Activated CD4-positive, alpha-beta T cell treated with anti-CD3 and anti-CD28 coated beads, Interleukin-2, amount 50 U/mL, for 4 hours (primary cell): ENCODE measurements at places on chromosomes 2 and 18.

- no peak for DNase-seq
Observed at GRCh38 chr2:235580426-235581157, 86.7 kb downstream of the AGAP1 start.

DNA sequence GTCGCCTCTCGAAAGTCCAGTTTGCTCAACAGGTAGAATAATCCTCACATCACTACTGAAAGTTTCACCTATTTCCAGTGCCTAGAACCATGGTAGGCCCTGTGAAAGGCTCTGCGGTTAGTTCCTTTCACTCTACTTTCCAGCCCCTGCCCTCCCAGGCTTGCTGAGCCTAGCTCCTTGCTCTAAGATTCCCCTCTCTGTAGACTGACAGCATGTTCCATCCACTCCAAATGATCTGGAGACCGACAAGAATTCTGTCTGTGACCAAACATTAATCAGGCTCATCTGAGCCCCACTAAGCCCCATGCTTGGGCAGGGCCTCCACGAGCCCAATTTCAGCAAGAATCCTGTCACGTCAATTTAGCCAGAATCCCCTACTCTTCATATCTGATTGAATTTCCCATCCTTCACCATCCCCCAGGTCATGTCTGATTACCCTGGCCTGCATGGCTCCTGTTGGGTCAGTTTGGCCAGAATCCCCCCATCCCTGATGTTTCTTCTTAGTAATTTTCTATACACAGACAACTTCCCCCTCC, 307.0 kb downstream of the ALK start:
- no peak for DNase-seq

- DNase-seq = no peak
Observed at GRCh38 chr2:78147466-78147865, 625.3 kb upstream of the LRRTM4 start.

GRCh38 chr2:161316701-161317100, 8.5 kb downstream of the PSMD14 start:
- DNase-seq = no peak

GRCh38 chr18:11245879-11246278, 96.5 kb upstream of the PIEZO2 start:
- no peak for DNase-seq

DNA sequence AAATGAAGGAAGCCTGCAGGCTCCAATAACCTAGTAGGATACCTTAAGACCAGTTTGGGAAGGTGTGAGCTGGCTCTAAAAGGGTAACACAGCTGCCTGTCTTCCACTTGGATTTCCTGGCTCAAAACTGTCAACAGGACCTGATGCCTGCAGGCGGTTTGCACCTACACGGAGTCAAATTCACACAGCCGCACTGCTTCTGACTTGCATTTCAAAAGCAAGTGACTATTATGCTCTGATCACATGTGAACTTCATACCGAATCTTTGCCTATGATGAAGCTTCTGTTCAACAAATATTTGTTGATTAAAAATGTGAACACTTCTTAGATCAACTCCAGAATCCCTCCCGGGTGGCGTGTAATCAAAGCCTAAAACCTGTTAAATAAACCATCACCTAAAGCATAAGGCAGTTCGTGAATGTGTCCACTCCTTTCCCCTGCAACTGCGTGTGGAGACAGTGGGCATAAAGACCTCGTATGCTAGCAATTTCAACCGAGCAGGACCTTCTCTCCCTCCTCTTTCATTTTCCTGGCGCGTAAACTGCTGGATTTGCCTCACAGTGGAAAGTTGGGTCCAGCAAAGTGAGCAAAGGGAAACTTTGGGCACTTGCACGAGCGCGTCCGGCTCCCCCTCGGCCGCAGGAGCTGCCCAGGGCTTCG, 784 bp downstream of the CRACDL start:
- no peak for DNase-seq

DNA sequence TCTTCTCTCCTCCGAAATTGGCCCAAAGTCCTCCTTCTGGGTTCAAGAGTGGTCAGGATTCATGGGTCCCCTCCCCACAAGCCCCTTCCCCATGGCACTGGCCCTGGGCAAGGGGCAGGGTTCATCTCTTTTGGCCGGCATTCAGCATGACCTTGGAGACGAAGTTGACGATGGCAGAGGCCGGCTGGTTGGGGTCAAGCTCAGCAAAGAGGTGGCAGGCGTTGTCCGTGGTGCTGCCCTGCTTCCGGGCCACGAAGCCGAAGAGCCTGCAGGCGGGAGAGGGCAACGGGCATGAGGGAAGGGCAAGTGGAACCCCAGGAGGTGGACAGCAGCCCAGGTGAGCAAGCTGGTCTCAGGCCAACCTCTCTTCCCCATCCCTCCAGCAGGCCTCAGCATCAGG, 198.5 kb downstream of the TNS1 start:
- DNase-seq = no peak

- DNase-seq = no peak
Observed at GRCh38 chr2:239296020-239296932, 104.5 kb downstream of the HDAC4 start.

- no peak for DNase-seq
Observed at GRCh38 chr2:52805901-52806410, 961.6 kb upstream of the CHAC2 start.

DNA sequence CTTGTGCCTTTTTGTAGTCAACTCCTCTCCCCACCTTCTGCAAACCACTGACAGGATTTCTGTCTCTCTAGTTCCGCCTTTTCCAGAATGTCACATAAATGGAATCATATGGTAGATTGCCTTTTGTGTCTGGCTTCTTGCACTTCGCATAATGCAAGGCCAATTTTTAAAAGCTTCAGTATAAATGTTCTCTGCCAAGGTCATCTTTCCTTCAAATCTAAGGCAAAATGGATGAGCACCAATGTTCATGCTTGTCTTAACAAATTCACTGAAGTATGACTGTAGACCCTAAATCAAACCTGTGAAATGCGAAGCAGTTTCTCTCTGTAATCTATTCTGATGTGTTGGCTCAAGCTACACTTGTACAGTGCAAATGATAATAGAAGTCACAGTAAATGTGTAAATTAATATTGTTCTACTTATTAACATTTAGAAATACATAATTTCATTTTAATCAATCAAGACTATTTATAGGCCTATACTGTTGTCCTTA, 92.8 kb upstream of the GLS start:
- DNase-seq = no peak

GRCh38 chr2:198782734-198783133, 675.0 kb downstream of the SATB2 start:
- no peak for DNase-seq

GRCh38 chr18:811892-812375, at the start of gene YES1:
Gene YES1 (minus strand): TSS chr18:812242. CDS start chr18:756827, 55,415 bp downstream.
- peak; percentile 68 for DNase-seq

GRCh38 chr18:76593843-76594242, 98.8 kb upstream of the ZNF516 start:
- no peak for DNase-seq

DNA sequence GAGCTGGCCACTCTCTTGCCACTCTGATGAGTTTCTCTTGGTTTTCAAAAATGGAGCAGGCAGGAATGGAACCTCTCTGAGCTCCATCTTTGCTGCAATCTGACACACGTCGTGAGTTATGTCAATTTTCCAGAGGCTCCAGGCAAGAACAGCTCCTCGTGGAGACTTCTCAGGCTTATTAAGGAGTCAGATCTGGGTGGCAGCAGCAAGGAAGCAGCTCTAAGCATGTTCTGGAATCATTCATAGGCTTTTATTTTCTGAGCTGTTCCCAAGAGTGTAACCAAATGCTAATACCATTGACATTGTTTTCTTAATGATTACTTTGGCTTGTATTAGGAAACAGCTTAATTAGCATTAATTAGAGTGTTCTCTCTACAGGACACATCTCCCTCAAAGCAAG, 26.1 kb upstream of the PDIA6 start:
- DNase-seq = no peak

- no peak for DNase-seq
Observed at GRCh38 chr2:39246382-39246980, 2.7 kb upstream of the CDKL4 start.

- DNase-seq = no peak
Observed at GRCh38 chr2:47236503-47237215, 81.6 kb upstream of the STPG4 start.

DNA sequence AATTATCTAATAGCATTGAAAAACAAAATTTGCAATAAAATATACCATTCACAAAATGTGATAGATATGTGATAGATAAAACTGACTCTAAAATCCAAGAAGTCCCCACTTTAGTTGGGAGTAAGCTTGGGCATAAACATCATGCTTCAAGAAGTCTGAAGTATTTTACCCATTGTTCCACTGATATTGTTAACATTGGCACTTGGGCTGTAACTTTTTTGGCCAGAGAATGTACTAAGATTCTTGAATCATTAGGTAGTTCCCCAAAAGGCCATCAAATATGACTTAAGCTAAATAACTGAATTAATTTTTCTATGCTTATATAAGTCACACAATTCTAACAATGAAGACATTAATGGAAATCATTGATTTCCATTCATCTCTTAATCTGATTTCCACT, 413.6 kb downstream of the CDH2 start:
- no peak for DNase-seq

DNA sequence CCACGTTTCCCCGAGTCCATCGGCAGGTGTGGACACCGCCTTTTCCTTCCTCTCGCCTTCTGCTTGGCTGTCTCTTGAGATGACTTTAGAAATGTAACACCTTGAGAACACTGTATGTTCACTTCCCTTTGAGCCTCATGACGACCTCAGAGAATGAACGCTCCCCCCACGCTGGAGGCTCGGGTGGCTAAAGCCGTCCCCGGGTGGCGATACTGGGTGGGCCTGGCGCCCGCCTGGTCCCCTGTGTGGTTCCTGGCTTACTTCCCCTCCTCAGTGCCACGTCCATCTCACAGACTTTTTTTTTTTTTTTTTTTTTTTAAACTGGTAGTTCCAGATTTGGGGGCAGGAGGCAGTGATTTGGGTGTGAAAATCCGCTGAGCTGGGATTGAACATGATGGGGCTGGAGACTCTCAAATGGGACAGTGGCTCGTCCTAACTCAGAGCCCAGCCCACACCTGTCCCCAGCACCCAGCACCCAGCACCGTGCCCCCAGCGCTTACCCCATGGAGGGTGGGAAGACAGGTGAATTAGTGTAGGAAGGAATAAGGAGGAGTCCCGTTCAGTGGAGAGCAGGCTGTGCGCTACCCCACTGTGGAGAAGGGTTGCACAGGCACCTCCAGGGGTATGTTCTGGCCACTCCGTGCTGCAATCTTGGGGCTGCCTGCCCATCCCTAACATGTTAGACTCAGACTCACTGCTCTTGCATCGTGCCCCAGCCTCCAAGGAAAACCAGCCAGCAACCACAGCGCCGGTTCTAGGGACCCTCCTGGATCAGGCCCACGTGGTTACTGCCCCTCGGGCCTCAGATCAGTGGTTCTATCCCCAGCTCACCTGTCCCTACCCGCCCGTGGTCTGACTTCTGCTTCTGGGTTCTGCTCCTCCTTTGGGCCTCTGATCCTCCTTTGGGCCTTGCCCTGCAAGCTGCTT, 174.0 kb downstream of the ASB1 start:
- DNase-seq = no peak

- DNase-seq = no peak
Observed at GRCh38 chr18:63534615-63535014, 7.6 kb upstream of the SERPINB12 start.

DNA sequence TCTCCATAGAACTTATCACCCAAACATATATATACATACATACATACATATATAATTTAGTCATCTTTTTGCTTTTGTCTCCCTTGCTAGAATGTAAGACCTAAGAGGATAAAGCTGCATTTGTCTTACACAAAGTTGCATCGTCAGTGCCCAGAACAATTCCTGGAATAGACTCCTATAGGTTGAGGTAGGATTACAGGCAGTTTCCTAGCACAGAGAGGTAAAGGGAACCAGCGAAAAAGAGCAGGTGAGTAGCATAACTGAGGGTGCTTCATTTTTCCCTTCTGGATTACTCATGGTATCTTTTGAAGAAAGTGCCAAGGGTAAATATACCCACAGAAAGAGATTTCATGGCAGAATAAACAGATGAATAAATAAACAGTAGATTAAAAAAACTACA, 68.1 kb upstream of the AMMECR1L start:
- no peak for DNase-seq

DNA sequence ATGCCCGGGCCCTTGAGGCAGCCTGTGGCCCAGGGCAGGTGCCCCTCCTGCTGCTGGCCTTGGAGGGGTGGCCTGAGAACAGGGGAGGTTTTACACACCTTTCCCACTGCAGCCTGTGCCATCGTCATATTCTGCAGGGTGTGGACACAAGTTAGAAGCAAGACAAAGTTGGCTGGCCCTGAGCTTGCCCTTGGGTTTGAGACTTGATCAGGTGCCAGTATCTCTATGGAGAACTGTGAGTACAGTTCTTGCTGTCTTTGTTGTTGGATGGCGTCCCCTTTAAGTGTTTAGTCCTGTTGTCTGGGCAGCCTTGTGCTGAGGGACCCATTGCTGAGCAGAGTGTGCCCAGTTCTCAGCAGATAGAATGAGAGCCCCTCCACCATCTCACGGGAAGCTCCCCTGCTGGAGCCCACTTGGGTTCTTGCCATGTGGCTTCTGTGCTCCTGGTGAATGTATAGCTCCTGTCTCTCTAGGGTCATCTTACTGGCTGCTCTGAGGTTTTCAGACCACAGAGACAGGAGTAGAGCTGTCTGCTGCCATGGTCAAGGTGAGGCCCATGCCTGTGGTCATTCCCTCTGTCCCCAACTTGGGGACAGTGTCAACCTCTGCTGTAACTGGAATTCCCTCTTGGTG, 115.9 kb downstream of the SH3RF3 start:
- no peak for DNase-seq

GRCh38 chr18:62997076-62997475, 281.7 kb downstream of the PHLPP1 start:
- no peak for DNase-seq

DNA sequence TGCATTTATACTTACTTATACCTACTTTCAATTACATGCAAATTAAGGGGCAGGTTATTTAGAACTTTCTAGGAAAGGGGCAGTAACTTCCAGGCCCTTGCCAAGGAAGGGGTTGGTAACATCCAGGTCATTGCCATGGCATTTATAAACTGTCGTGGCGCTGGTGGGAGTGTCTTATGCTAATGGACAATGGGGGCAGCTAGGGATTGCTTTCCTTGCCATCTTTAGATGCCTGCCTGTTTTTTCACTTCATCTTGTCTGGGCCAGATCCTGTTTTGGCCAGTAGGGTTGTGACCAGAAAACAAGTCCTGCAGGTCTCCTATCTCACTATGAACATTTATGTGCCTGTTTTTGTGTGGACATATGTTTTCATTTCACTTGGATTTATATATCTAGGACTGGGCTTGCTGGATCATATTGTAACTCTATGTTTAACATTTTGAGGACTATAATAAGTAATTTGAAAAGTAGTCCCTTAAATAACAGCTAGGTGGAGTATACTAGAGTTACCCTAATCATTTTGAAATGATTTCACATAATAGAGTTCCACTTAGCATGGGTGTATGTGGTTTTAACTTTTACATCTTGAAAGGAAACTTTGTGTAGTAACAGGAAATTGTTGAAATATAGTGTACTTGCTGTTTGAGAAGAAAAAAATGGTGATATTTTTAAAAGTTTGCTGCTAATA, 56.1 kb downstream of the LCLAT1 start:
- no peak for DNase-seq

- no peak for DNase-seq
Observed at GRCh38 chr2:11482473-11483035, 16.6 kb upstream of the E2F6 start.
